ENCODE measurements at places on chromosomes 1 and 21.

- no peak for DNase-seq
These were observed 161.7 kb downstream of the NTMT2 start for GRCh38 chr1:170307426-170307825.

- DNase-seq, result no peak
These were observed 83.1 kb downstream of the VWA5B1 start for GRCh38 chr1:20373764-20374163.

DNA sequence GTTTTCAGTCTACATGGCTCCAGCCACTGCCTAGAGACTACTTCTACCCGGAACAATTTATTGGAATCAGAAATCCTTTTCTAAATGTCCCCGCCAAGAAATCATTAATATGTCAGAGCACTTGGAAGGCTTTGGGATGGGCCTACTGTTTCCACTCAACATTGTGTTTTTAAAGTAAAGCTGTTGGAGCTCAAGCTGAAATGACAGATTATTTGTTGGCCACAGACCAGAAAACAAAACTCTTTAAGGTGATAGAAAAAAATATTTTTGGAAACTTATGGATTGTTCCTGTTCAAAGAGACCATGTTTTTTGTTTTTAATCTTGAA is 496 bp downstream of the VPS45 start:
- no peak for DNase-seq

DNA sequence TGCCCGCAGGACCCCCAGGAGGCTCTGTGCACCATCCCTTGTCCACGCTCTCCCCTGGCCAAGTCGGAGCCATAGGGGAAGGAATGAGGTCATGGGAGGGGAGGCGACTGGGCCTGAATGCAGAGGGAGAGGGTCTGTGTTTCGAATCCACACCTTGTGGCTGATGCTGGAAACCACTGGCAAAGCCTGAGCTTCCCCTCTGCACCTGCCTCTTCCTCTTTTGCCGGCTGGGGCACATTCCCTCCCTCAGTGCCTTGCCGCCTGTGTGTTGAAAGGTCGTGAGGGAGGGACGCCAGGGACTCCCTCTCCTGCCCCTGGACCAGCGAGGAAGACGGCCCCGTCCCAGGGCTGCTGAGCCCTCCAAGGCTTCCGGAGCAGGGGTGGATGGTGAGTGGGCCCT is 27.3 kb downstream of the PRDM16 start:
- DNase-seq, result no peak

DNA sequence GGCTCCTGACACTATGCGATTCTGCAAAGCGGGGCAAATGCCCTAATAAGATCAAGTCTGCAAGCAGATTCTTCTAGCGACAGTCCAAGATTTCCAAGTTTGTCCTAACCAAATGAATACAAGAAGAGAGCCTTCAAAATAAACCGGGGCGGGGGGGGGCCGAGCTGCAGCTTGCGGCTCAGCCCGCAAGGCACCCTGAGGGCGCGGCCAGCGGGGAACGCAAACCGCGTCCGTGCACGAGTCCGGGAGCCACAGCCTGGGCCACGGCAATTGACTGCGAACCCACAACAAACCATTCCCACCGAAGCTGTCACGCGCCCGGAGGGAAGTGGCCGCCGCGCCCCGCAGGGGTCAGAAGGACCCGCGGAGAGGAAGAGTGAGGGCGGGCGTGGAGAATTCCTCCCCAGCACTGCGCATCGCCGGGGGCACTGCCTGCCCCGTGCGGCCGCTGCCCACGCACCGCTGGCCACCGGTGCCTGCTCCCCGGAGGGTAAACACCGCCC is 687 bp downstream of the TGFBR3 start:
- DNase-seq, result peak; percentile 45
